Activated naive CD8-positive, alpha-beta T cell treated with anti-CD3 and anti-CD28 coated beads, Interleukin-2, amount 10 ng/mL, durations not matched to agents 7 days and 5 days (primary cell): ENCODE measurements at places on chromosomes 4 and X. TPM values are rescaled to one million over a fixed set of nuclear protein-coding genes. Genes with fewer than 3 reads are reported as not detected.

Gene FAM13A
- 10.5 TPM for total RNA-seq

Gene UGT2B15
- not detected for total RNA-seq

Gene HTR2C
- not detected for total RNA-seq

Gene FAAH2
- 5.5 TPM for total RNA-seq

Gene TMEM131L
- 51.8 TPM for total RNA-seq

Gene AREG
- total RNA-seq, result 0.40 TPM

DNA sequence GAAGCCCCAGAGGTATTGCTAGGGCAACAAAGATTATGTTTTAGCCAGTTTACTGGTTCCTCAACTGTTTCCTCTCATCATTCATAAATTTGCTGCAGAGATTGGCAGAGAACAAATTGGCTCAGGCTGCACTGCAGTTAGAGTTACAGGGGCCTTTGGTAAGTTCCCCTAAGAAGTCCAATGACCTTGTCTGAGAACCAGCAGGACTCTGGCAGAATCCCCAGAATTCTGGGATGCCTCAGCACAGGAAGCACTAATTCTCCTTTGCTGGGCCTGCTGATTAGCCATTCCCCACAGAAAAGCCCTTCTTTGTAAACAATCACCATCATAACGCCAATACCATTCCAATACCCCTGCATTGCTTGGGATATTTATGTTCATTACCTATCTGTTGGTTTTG lies 151.3 kb downstream of the USP46 start:
- no peak overlapping the region for H3K4me3 ChIP-seq
- H3K27ac ChIP-seq, result no peak overlapping the region
- H3K36me3 ChIP-seq, result no peaks in the 10 kb centered on the region
- DNase-seq, result no peak
- H3K4me1 ChIP-seq, result no peaks in the 10 kb centered on the region

DNA sequence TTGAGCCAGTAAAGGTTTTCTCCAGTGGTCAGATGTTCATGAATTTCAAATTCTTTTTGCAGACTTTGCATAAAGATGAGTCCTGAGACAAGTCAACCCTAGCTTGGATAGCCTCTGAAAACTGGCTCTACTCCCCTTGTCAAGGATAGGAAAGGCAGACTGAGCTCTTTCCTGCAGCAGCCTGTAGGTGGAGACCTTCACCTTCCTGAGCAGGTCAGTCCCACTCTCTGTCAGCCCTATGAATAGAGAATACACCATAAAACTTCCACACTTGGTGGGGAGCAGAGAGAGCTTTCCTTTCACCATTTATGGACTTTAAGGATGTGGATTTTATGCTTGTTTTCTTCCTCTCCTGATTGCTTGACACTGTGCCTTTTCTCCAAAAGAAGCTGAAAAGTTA lies 41.9 kb downstream of the PCDH19 start:
- no peaks in the 10 kb centered on the region for H3K4me1 ChIP-seq
- H3K27ac ChIP-seq, result no peak overlapping the region
- no peaks in the 10 kb centered on the region for H3K36me3 ChIP-seq
- H3K27me3 ChIP-seq, result no peaks in the 10 kb centered on the region

DNA sequence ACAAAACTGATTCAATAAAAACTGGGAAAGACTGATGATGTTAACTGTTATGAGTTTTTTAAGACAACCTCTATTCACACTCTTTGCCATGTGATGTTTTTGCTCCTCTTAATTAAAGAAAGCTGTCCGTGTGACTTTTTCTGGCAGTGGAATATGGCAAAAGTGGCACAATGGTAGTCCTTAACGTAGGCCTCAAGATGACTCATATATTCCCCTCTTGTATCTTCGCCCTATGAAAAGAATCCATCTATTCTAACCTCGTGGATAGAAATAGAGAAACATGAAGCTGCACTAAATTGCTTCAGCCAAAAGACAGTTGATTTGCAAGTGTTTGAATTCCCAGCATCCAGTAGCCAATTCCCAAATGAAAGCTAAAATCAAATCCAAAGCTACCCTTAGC lies 603.8 kb upstream of the PCDH7 start:
- no peaks in the 10 kb centered on the region for H3K27me3 ChIP-seq
- no peak overlapping the region for H3K27ac ChIP-seq
- H3K4me1 ChIP-seq, result no peaks in the 10 kb centered on the region
- no peak for DNase-seq

DNA sequence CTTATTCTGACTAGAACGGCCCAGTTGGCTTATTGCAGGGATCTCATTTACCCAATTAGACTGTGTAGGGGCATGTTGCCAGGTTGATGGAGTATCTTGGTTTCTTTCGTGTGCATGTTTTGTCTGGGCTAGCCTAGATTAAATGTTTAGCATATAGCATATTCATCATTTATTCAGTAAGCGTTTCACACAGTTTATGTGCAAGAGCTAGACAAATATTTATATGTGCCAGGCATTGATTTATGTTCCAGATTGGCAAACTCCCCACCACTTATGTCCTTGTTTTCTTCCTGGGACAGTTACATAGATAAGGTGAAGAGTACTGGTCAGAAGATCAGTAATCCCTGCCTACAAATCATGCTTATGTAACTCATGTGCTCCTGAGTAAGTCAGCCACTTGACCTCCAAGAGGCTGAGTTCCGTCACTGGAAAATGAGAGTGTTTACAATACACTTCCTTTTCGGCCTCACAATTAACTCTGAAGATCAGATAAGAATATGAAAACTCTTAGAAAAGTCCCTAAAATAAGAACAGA lies 57.2 kb downstream of the RUFY3 start:
- no peaks in the 10 kb centered on the region for H3K4me1 ChIP-seq
- no peaks in the 10 kb centered on the region for H3K27me3 ChIP-seq
- H3K36me3 ChIP-seq, result peaks cover 1% of the 10 kb centered on the region

- peaks cover 7% of the 10 kb centered on the region for H3K4me1 ChIP-seq
- no peak overlapping the region for H3K4me3 ChIP-seq
- DNase-seq, result no peak
Measured at GRCh38 chr4:2222838-2223237, 19.1 kb downstream of the HAUS3 start.

DNA sequence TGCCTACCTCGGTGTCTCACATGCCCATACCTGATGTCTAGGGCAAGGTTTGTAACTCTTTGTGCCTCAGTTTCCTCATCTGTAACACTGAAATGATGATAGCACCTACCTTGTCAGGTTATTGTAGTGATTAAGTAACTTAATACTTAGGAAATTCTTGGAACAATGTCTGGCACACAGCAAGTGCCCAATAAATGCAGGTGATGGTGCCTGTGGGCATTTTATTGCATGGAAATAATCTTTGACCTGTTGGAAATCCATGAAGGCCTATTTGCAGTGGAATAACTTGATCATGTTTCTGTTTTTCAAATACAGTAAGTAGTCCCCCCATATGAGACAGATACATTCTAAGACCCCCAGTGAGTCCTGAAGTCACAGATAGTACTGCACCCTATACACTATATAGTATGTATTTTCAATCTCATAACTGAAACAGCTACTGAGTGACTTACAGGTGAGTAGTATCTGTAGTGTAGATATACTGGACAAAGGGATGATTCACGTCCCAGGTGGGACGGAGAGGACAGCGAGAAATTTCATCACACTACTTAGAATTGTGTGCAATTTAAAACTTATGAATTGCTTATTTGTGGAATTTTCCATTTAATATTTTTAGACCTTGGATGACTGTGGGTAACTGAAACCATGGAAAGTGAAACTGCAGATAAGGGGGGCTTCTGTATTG lies 42.1 kb downstream of the AFF1 start:
- no peak for DNase-seq
- peaks cover 5% of the 10 kb centered on the region for H3K36me3 ChIP-seq
- no peak overlapping the region for H3K27ac ChIP-seq
- peaks cover 31% of the 10 kb centered on the region for H3K4me1 ChIP-seq
- H3K4me3 ChIP-seq, result no peak overlapping the region

GRCh38 chr4:184420402-184420801 lies 53.9 kb downstream of the IRF2 start:
- H3K4me3 ChIP-seq, result peak overlapping the region; percentile 45
- H3K27ac ChIP-seq, result peak overlapping the region; percentile 43
- DNase-seq, result no peak
- peaks cover 51% of the 10 kb centered on the region for H3K4me1 ChIP-seq
- peaks cover 60% of the 10 kb centered on the region for H3K36me3 ChIP-seq
- no peaks in the 10 kb centered on the region for H3K27me3 ChIP-seq

GRCh38 chrX:56468441-56468840 lies 95.0 kb upstream of the UBQLN2 start:
- no peak overlapping the region for H3K4me3 ChIP-seq
- peaks cover 7% of the 10 kb centered on the region for H3K4me1 ChIP-seq
- H3K27me3 ChIP-seq, result no peaks in the 10 kb centered on the region
- peaks cover 30% of the 10 kb centered on the region for H3K36me3 ChIP-seq
- DNase-seq, result no peak
- no peak overlapping the region for H3K27ac ChIP-seq

GRCh38 chrX:150874448-150874847 lies 24.0 kb downstream of the CD99L2 start:
- H3K4me1 ChIP-seq, result peaks cover 22% of the 10 kb centered on the region
- no peak overlapping the region for H3K27ac ChIP-seq
- peaks cover 27% of the 10 kb centered on the region for H3K36me3 ChIP-seq
- DNase-seq, result no peak

- H3K27me3 ChIP-seq, result no peaks in the 10 kb centered on the region
- H3K27ac ChIP-seq, result peak overlapping the region; percentile 30
- H3K36me3 ChIP-seq, result no peaks in the 10 kb centered on the region
- no peak overlapping the region for H3K4me3 ChIP-seq
- H3K4me1 ChIP-seq, result peaks cover 27% of the 10 kb centered on the region
Measured at GRCh38 chr4:2790583-2791517, 2.0 kb upstream of the SH3BP2 start.

DNA sequence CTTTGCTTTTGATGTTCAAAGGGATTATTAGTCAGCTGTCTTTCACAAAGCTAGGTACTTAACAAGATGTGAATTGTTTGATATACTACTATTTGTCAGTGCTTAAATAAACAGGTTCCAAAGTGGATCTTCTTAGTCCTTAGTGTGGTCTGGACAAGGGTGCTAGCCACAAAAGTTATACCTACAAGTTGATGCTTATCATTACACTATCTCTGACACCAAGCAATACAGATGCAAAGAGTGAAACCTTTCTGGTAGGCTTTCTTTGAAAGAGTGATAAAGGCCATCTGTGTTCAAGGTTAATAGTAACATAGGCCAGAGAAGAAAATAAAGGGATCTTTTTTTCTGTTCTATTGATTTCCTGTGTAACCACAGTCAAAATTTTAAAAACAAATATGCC lies 12.2 kb upstream of the RBPJ start:
- H3K27me3 ChIP-seq, result no peaks in the 10 kb centered on the region
- H3K36me3 ChIP-seq, result peaks cover 6% of the 10 kb centered on the region
- no peak for DNase-seq
- H3K4me3 ChIP-seq, result peak overlapping the region; percentile 13

GRCh38 chr4:182068920-182069319 lies 174.3 kb upstream of the TENM3 start:
- no peak for DNase-seq
- H3K4me3 ChIP-seq, result no peak overlapping the region

GRCh38 chr4:89222170-89222569 lies 85.4 kb downstream of the GPRIN3 start:
- H3K27ac ChIP-seq, result no peak overlapping the region
- no peak for DNase-seq

GRCh38 chrX:107676559-107677378 lies 48.5 kb downstream of the PRPS1 start:
- peaks cover 2% of the 10 kb centered on the region for H3K27me3 ChIP-seq
- H3K36me3 ChIP-seq, result peaks cover 4% of the 10 kb centered on the region
- H3K27ac ChIP-seq, result peak overlapping the region; percentile 86
